ENCODE measurements at places on chromosomes 13 and 19.

- no peaks in the 10 kb centered on the region for H3K27me3 ChIP-seq
- H3K4me1 ChIP-seq: no peaks in the 10 kb centered on the region
- no peak for DNase-seq
- H3K27ac ChIP-seq: no peak overlapping the region
- H3K36me3 ChIP-seq: no peaks in the 10 kb centered on the region
Measured at GRCh38 chr19:11281356-11282049, 14.5 kb upstream of the TSPAN16 start.

GRCh38 chr13:111031531-111031961 is 83.6 kb upstream of the ARHGEF7 start:
- no peaks in the 10 kb centered on the region for H3K36me3 ChIP-seq
- peaks cover 3% of the 10 kb centered on the region for H3K4me1 ChIP-seq
- H3K4me3 ChIP-seq: no peak overlapping the region
- no peak overlapping the region for H3K27ac ChIP-seq
- H3K27me3 ChIP-seq: no peaks in the 10 kb centered on the region

DNA sequence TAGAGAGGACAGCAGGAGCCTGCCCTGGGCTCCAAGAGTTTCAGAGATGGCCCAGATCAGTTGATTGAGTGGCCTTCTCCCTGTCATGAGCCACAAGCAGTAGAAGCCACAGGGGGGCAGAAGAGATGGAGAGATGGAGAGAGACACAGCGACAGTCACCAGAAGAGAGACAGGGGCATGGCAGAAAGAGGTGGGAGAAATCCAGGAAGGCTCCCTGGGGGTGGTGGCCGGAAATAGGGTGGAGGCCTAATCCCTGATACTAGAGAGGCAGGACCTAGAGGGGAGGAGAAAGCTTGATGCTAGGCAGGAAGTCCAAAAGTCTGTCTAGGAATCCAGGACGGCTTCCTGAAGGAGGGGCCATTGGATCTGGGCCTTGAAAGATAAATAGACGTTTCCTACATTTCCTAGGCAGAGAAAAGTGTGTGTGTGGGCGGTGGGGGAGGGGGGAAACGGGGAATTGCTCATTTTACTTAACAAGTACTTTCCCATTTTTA is 9.6 kb upstream of the TPM4 start:
- no peaks in the 10 kb centered on the region for H3K36me3 ChIP-seq
- peak overlapping the region; percentile 47 for H3K27ac ChIP-seq
- H3K27me3 ChIP-seq: no peaks in the 10 kb centered on the region
- no peaks in the 10 kb centered on the region for H3K4me1 ChIP-seq

DNA sequence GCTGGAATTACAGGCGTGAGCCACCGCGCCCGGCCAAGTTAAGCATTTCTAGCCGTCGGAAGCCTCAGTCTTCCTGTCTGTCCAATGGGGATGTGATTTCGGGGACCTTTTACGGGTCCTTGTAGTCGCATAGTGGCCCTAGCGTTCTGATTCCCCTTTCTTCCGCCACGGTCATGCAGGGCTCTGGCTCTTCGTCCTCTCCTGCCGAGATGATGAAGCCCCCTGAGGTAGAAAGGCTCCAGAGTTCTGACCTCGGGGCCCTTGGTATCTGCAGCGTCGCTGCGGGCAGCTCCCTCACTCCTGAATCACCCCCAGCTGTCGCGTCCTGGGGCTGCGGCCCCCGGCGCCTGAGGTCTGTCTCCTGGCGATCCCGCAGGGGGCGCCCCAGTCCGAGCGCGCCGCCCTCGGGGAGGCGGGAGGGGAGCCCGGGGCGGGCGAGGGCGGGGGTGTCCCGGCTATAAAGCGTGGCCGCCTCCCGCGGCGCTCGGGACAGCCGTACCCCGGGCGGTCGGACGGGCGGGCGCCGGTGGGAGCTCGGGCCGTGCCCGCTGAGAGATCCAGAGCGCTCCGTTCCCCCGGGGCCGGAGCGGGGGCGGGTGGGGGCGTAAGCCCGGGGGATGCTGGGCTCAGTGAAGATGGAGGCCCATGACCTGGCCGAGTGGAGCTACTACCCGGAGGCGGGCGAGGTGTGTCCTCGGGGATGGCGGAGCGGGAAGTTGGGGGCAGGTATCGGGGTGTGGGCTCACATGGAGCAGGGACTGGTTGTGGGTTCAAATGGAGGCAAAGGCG is at the start of gene FOXA3:
TSS of gene FOXA3 (plus strand) at position 487 of the 789 bp plus-strand sequence. CDS start at position 618, 131 bp downstream.
- peaks cover 7% of the 10 kb centered on the region for H3K27me3 ChIP-seq
- H3K27ac ChIP-seq: no peak within 1 kb of the TSS
- H3K4me1 ChIP-seq: peaks cover 4% of the 10 kb centered on the region
- peak within 1 kb of the TSS; percentile 97 for H3K4me3 ChIP-seq
- DNase-seq: no peak
- no peaks in the 10 kb centered on the region for H3K36me3 ChIP-seq

DNA sequence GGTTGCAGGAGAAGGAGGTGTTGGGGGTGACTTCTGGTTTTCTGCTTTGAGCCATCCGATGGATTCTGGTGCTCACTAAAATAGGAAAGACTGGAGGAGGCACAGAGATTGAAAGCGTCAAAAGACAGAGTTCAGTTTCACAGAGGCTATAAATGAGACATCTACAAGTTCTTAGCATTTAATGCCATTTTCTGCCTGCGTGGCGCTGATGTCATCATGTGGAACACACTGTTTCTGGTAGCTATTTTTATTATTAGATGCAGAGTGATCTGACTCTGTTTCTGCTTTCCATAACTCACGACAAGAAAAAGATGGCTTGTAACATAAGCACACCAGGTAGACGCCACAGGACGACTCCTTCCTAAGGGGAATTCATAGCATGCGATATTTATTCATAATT is 3.3 kb upstream of the SLC39A3 start:
- peaks cover 5% of the 10 kb centered on the region for H3K4me1 ChIP-seq
- no peaks in the 10 kb centered on the region for H3K36me3 ChIP-seq
- H3K27me3 ChIP-seq: no peaks in the 10 kb centered on the region
- no peak overlapping the region for H3K4me3 ChIP-seq
- H3K27ac ChIP-seq: no peak overlapping the region

GRCh38 chr13:29436721-29437280 is 158.7 kb downstream of the SLC7A1 start:
- no peaks in the 10 kb centered on the region for H3K27me3 ChIP-seq
- H3K4me1 ChIP-seq: peaks cover 23% of the 10 kb centered on the region
- no peaks in the 10 kb centered on the region for H3K36me3 ChIP-seq
- no peak overlapping the region for H3K4me3 ChIP-seq
- no peak for DNase-seq
- no peak overlapping the region for H3K27ac ChIP-seq

GRCh38 chr19:28196101-28196500 is 1016.9 kb downstream of the UQCRFS1 start:
- H3K36me3 ChIP-seq: no peaks in the 10 kb centered on the region
- H3K4me1 ChIP-seq: no peaks in the 10 kb centered on the region
- H3K4me3 ChIP-seq: no peak overlapping the region
- H3K27ac ChIP-seq: no peak overlapping the region
- DNase-seq: no peak

- H3K4me1 ChIP-seq: no peaks in the 10 kb centered on the region
- no peak overlapping the region for H3K27ac ChIP-seq
- no peak for DNase-seq
- H3K27me3 ChIP-seq: no peaks in the 10 kb centered on the region
Measured at GRCh38 chr13:78309497-78310180, 293.7 kb downstream of the POU4F1 start.

DNA sequence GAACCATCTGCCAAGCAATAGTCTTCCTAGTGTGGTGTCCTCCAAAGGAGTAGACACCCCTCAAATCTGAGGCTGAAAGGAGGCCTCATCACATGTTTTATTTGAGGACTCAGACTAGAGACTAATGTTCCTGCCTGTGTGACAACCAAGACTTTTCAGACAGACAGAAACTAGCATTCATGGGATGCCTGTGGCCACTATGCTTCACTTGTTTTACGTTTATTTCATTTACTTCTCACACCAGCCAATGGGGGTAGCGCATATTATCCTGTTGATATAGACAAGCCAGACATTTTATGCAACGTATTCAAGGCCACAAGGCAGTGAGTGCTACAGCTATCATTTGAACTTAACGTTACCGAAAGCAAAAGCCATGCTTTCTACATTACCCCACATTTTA is 391.7 kb upstream of the HTR2A start:
- no peaks in the 10 kb centered on the region for H3K4me1 ChIP-seq
- H3K36me3 ChIP-seq: no peaks in the 10 kb centered on the region
- H3K4me3 ChIP-seq: no peak overlapping the region
- H3K27me3 ChIP-seq: no peaks in the 10 kb centered on the region

- H3K27me3 ChIP-seq: no peaks in the 10 kb centered on the region
- no peak overlapping the region for H3K27ac ChIP-seq
- no peaks in the 10 kb centered on the region for H3K36me3 ChIP-seq
- no peak for DNase-seq
- H3K4me1 ChIP-seq: peaks cover 47% of the 10 kb centered on the region
Measured at GRCh38 chr13:40565282-40566148, 100.9 kb downstream of the FOXO1 start.

DNA sequence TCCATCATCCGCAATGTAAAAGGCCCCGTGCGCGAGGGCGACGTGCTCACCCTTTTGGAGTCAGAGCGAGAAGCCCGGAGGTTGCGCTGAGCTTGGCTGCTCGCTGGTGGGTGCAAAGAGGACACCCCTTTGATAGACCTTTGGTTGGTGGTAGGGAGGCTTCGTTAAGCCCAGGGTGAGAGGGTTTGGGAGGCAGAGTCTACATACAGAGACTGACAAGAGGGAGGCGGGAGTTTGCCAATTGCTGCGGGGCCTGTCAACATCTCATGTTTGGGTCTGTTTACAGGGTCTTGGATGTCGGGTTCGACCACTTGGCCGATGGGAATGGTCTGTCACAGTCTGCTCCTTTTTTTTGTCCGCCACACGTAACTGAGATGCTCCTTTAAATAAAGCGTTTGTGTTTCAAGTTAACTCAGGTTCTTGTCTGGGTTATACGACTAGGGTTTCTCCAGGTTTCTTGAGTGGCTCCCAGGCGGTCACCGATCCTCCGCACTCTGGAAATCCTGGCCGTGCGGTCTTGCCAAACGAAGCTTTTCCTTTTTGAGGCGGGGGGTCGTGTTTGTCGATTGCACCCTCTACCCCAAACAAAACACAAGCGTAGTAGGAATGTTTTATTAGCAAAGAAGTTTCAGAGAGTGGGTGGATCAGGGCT is 816 bp downstream of the RPS28 start:
- H3K4me1 ChIP-seq: peaks cover 8% of the 10 kb centered on the region
- H3K36me3 ChIP-seq: no peaks in the 10 kb centered on the region
- no peaks in the 10 kb centered on the region for H3K27me3 ChIP-seq
- H3K27ac ChIP-seq: peak overlapping the region; percentile 74
- peak overlapping the region; percentile 80 for H3K4me3 ChIP-seq
- DNase-seq: no peak

GRCh38 chr19:29680937-29681336 is 15.7 kb downstream of the PLEKHF1 start:
- no peaks in the 10 kb centered on the region for H3K36me3 ChIP-seq
- H3K4me3 ChIP-seq: no peak overlapping the region
- no peaks in the 10 kb centered on the region for H3K27me3 ChIP-seq
- no peak overlapping the region for H3K27ac ChIP-seq

- H3K36me3 ChIP-seq: no peaks in the 10 kb centered on the region
- no peak overlapping the region for H3K27ac ChIP-seq
- DNase-seq: no peak
- H3K27me3 ChIP-seq: no peaks in the 10 kb centered on the region
Measured at GRCh38 chr13:88627071-88627470, 955.9 kb downstream of the SLITRK5 start.

- no peak overlapping the region for H3K4me3 ChIP-seq
- DNase-seq: no peak
- H3K36me3 ChIP-seq: no peaks in the 10 kb centered on the region
Measured at GRCh38 chr13:50406831-50407230, 391.6 kb downstream of the KCNRG start.

- DNase-seq: no peak
- no peak overlapping the region for H3K27ac ChIP-seq
- no peaks in the 10 kb centered on the region for H3K4me1 ChIP-seq
- H3K4me3 ChIP-seq: no peak overlapping the region
Measured at GRCh38 chr13:94009701-94010100, 469.8 kb downstream of the DCT start.

- DNase-seq: no peak
- H3K4me1 ChIP-seq: no peaks in the 10 kb centered on the region
- H3K36me3 ChIP-seq: no peaks in the 10 kb centered on the region
- H3K27ac ChIP-seq: no peak overlapping the region
- H3K27me3 ChIP-seq: no peaks in the 10 kb centered on the region
- no peak overlapping the region for H3K4me3 ChIP-seq
Measured at GRCh38 chr13:99396446-99396845, 89.2 kb upstream of the GPR183 start.

GRCh38 chr13:26584713-26585112 is 27.2 kb downstream of the WASF3 start:
- H3K4me1 ChIP-seq: peaks cover 6% of the 10 kb centered on the region
- no peak overlapping the region for H3K27ac ChIP-seq
- no peak for DNase-seq
- H3K27me3 ChIP-seq: no peaks in the 10 kb centered on the region
- no peaks in the 10 kb centered on the region for H3K36me3 ChIP-seq
- no peak overlapping the region for H3K4me3 ChIP-seq

- peak overlapping the region; percentile 27 for H3K4me3 ChIP-seq
- no peaks in the 10 kb centered on the region for H3K36me3 ChIP-seq
- no peaks in the 10 kb centered on the region for H3K27me3 ChIP-seq
Measured at GRCh38 chr19:3096902-3097326, 2.8 kb downstream of the GNA11 start.

DNA sequence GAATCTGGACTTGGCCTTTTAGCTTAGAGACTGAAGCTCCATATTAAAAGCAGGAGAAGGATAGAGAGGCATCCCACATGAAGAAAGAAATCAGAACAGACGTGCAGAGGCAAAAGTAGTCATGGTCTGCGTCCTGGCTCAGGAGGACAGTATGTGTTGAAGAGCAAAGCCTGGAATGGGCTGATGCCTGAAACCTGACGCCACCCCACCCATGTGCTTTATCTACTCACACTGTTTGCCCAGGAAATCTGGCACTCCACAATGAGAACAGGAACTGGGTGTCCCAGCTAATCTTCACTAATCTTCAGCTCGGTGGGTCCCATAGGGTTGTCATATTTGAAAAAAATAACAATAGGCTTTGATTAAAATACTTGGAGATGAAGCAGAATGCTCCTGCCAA is 549.0 kb upstream of the GPC6 start:
- no peaks in the 10 kb centered on the region for H3K27me3 ChIP-seq
- no peaks in the 10 kb centered on the region for H3K4me1 ChIP-seq
- DNase-seq: no peak
- no peak overlapping the region for H3K4me3 ChIP-seq

GRCh38 chr19:48415395-48415794 is 21.9 kb downstream of the GRIN2D start:
- DNase-seq: peak; percentile 28
- no peaks in the 10 kb centered on the region for H3K36me3 ChIP-seq
- no peak overlapping the region for H3K4me3 ChIP-seq
- no peaks in the 10 kb centered on the region for H3K27me3 ChIP-seq
- H3K27ac ChIP-seq: no peak overlapping the region

- H3K36me3 ChIP-seq: no peaks in the 10 kb centered on the region
- peaks cover 1% of the 10 kb centered on the region for H3K4me1 ChIP-seq
- no peak overlapping the region for H3K27ac ChIP-seq
- DNase-seq: no peak
Measured at GRCh38 chr19:16094360-16095070, 17.2 kb upstream of the RAB8A start.
